ENCODE measurements at places on chromosomes 4 and X.

DNA sequence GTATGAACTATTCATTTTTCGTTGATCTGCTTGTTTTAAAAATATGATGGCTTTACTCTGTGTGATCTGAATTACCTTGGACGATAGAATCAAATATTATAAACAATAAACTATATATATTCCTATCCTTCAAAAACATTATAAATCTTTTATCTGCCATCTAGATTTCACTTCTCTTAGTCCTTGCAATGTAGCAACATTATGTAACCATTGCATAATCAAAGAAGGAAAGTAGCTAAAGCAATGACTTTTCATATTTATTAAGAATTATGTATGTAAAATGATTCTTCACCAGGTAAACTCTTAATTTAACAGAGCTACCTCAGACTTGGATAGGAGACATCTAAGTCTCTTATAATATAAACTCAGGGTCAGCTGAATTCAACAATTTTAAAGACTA, 210.5 kb downstream of the ADAMTS3 start:
- no peak for DNase-seq

- DNase-seq = no peak
These were observed 256.2 kb downstream of the EVC2 start for GRCh38 chr4:5452156-5452555.

- no peak for DNase-seq
These were observed 105.3 kb downstream of the SPCS3 start for GRCh38 chr4:176425035-176425434.

DNA sequence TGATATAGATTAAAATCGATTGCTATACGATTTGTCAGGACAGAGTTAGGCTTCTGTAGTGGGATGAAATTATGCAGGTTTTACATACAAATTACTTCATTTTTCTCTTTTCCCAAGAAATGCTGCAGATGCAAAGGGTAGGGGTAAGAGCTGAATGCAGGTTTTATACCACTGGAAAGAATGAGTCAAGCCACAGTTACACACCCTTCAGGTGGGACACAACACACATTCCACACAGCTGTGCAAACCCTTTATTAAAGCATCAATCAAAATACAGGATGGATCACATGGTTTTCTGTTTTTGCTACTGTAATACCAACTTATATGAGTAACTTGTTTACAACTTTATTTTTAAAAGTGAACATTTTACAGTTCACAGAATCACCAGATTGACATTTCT, 39.8 kb downstream of the MFAP3L start:
- no peak for DNase-seq

DNA sequence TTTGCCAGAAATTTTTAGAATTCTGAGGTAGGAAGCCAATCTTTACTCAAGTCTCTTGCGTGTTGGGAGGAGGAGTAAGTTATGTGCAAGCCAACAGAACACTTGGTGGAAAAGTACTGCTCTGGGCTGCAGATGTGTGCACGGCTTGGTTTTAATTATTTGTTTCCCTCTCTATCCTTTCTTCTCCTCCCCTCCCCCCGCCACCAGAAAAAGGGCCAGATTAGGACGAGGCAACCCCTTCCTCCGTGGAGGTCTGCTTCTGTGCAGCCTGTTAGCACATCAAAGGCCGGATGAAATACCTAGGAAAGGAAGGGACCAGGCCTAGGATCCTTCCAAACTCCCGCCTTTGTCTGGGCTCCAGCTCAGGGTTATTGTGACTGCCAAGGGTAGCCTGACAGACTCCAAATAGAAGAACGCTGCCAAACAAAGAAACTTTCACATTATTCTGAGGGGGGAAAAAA, 1.0 kb upstream of the PGRMC1 start:
- DNase-seq = no peak
